Left cardiac atrium (tissue), 4 donors: ENCODE measurements at places on chromosomes 3 and 15. TPM values are rescaled to one million over a fixed set of nuclear protein-coding genes. Genes with fewer than 3 reads are reported as not detected.

CCDC51 gene
- 7.0 TPM for total RNA-seq

FAM227B gene
- total RNA-seq = 8.2 TPM

NR1D2 gene
- total RNA-seq = 46.8 TPM

WDR5B gene
- total RNA-seq = 3.5 TPM

MYEF2 gene
- 13.4 TPM for total RNA-seq

CTSH gene
- total RNA-seq = 41.6 TPM

IGF2BP2 gene
- total RNA-seq = 12.8 TPM

TPRG1 gene
- total RNA-seq = 5.2 TPM

FEZF2 gene
- not detected for total RNA-seq

A4GNT gene
- total RNA-seq = not detected

DNA sequence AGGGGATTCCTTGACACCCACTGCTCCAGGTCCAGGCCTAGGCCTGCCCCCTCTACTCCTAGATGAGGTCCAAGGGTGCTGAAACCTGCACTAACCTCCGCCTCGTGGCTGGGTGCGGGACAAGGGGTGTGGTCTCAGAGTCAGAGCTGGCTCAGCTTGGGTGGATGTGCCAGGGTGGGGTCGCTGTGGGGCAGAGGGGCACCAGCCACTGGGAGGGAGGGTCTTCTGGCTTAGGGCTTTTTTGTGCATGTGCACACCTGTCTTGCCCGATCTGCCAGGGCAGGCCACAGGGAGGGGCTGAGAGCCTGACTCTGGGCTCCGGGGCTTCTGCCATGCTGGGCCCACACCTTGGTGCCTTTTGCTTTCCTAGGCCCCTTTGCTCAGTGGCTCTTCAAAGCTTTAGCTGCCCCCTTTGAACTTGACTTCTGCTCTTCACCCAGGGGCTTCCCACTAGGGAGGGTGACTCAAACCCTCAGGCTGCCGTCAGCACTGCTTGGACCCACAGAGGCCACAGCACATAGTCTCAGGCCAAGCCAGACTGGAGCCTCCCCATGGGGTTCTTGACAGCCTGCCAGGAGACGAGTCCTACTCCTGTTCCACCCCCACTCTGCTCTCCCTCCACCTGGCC, 73.0 kb downstream of the KLF13 start:
- DNase-seq = no peak

DNA sequence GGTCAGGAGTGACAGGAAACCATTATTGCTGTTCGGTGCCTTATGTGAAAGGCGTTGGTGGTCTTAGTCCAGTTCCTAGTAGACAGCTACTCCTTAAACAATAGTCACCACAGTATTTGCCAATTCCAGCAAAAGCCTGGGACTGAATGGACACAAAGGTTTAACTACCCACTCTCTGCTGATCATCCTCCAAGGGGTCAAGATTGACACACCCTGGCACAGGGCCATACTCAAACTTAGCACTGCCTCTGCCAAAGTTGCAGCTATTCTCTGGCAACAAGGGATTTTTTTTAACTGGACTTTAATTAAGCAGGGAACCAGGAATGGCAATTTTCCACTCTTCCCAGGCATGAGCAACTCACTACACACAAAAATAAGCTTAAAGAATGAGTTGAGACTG, 193.9 kb downstream of the NLGN1 start:
- DNase-seq = no peak

GRCh38 chr3:54355800-54356199, 233.4 kb downstream of the CACNA2D3 start:
- no peak for DNase-seq

GRCh38 chr3:156409694-156410093, 145.2 kb downstream of the SSR3 start:
- no peak for DNase-seq

DNA sequence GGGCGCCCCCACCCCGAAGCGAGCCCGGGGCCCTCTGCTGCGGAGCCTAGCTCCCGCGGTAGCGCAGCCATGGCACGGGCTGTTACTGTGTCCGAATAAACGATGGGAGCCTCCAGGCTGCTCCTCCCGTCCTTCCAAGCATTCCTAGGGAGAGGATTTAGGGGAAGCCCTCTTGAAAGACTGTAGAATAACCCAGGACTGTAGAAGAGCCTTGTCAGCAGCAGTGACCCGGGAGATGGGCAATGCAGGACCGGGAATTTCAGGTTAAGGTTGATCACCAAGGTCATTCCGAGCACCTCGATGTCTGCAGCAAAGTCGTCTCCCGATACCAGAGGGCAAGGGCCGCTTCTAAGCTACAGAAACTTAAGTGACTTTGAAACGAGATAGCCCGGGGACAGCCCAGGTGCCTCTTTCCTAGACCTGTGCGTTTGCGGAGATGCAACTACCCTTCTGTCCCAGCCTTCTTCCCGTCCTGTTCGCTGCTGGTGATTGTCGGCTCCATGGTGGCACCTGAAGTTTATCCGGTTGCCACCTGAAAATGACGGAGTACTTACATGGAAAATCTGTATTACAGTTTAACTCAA, 753 bp upstream of the MYO5A start:
- no peak for DNase-seq

GRCh38 chr3:144175644-144176425, 204.2 kb downstream of the DIPK2A start:
- no peak for DNase-seq

GRCh38 chr15:72818632-72819031, 35.1 kb upstream of the ADPGK start:
- DNase-seq = no peak

DNA sequence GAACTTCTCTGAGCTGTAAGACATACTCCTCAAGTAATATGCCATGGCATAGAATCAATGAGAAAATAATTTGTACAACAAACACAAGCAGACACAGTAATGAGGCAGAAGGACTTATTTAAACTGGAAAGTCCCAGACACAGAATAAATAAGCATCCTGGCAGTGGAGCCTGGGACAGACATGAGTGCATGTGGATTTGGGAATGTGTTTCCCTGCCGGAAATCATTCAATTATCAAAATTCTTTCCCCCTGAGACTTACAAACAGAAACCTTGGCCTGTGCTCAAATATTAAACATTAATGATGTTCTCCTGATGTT, 520.1 kb downstream of the ROBO1 start:
- no peak for DNase-seq

DNA sequence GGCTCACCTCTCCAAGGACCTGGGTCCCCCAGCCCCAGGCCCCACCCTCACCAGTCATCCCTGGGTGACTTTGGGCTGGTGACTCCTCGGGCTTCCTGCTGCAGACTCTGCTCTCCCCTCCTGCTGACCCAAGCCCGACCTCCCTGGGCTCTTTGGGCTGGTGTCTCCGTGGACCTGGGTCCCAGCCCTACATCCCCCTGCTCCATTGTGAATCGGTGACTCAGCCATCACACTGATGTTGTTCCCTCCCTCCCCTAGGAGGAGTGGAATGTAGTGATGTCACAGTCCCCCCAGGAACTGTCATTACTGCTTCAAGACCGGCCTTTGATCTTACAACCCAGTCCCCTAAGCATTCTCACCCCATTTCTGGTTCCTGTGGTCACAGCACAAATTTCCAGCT, 83.7 kb downstream of the ADAMTS7 start:
- no peak for DNase-seq

GRCh38 chr3:14476583-14477265, 63.4 kb downstream of the GRIP2 start:
- DNase-seq = peak; percentile 11

GRCh38 chr3:71428841-71429596, 154.5 kb downstream of the FOXP1 start:
- DNase-seq = peak; percentile 42

DNA sequence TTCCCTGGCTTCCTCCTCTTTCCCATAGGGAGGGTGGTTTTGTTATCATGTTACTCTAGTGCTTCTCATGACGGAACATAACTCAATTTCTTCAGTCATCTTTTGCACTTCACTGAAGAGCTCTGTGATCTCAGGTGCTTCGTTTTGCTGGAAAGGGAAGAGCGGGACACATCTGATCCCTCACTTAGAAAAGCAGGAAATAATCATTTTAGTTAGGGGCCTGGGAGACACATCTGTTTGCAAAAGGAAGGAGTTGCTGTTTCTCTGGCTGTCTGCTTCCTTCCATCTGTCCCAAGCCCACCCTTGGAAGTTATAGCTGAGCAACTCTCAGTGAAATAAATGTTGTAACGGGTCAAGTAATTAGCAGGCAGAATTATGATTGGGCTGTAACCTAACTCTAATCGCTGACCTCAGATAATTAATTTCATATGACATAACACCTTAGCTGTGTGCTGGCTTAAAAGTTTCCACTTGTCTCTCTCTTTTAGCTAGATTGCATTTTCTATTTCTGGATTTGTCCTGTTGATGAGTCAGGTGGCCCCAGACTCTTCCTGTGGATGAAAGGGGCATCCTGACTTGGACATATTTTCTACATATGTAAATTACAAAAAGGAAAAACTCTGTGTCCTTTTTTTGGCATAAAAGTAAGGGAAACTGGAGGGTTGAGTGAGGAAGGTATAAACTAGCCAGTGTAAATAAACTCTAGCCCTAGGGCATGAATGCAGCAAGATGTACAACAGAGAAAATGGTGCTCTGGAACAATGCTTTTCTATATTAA, 11.0 kb upstream of the FILIP1L start:
- DNase-seq = no peak

GRCh38 chr3:53198996-53199395, 38.0 kb downstream of the PRKCD start:
- no peak for DNase-seq

GRCh38 chr3:116226266-116226665, 219.0 kb downstream of the LSAMP start:
- DNase-seq = no peak

GRCh38 chr3:130844462-130844861, 49.4 kb upstream of the ATP2C1 start:
- no peak for DNase-seq

DNA sequence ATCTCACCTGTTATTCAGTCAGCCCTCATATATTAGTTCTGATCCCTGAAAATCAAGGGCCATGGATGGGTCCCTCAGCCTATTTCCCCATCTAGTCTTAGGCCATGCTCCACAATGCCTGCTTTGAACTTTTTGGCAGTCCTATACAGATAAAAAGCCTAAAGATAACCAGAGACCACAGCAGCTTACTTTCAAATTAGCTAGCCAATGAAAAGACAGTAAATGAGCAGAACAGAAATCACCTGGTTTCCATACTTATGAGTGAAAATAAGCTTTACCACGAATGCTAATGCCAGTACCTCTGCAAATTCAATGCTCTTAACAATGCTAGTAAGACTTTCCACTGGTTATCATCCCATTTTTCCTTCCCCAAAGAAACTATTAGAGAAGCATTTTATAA, 141.6 kb upstream of the SPRED1 start:
- no peak for DNase-seq

DNA sequence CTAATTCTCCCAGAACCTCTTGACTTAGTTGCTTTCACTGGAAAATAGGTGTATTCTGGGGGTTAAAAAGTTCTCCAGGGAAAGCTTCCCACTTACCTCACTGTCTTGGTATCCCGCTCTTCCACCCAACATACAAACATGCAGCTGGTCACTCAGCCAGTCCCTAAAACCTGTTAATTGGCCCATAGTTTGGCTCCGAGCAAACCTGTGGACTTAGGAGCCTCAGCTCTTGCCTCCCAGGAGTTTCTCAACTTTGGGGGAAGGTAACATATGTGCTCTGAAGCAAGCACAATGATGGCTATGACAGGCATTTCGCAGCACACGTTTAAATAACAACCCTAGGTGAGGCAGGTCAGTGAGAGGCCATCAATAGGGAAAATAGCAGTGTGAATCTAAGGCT, 25.8 kb upstream of the LRRFIP2 start:
- no peak for DNase-seq

DNA sequence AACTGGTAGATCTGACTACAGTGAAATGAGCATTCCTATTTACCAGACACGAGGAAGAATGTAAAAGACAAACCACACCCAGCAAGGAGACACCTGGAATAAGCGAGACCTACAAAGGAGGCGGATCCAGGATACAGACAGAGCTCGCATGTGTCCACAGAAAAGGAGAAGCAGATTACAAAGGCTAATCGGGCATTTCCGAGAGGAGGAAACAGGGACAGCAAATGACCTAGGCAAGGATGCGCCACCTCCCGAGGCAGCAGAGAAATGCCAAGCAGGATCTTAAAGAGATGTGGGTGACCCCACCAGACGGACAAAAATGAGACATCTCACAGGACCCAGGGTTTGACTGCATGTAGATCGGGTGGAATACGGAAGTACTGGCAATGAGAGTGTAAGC, 63.2 kb upstream of the IQSEC1 start:
- no peak for DNase-seq

GRCh38 chr3:108035751-108036150, 55.1 kb downstream of the CD47 start:
- peak; percentile 45 for DNase-seq

DNA sequence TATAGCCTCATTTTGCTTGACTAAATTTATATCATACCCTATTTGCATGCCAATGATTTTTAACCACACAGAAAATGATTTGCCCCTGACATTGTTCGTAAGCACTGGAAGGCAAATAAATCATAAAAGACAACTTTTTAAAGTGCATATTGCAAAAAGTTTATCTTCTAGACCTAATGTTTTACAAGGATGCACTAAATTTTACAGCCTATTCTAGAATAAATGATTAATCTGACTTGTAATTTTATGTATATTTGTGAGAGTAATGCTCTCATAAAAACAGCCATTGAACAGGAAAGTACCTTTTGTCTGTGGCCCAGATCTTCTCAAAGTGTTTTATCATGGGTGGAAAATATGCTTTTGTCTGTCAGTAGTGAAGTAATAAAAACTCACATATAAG, 546.6 kb downstream of the EPHA3 start:
- no peak for DNase-seq

DNA sequence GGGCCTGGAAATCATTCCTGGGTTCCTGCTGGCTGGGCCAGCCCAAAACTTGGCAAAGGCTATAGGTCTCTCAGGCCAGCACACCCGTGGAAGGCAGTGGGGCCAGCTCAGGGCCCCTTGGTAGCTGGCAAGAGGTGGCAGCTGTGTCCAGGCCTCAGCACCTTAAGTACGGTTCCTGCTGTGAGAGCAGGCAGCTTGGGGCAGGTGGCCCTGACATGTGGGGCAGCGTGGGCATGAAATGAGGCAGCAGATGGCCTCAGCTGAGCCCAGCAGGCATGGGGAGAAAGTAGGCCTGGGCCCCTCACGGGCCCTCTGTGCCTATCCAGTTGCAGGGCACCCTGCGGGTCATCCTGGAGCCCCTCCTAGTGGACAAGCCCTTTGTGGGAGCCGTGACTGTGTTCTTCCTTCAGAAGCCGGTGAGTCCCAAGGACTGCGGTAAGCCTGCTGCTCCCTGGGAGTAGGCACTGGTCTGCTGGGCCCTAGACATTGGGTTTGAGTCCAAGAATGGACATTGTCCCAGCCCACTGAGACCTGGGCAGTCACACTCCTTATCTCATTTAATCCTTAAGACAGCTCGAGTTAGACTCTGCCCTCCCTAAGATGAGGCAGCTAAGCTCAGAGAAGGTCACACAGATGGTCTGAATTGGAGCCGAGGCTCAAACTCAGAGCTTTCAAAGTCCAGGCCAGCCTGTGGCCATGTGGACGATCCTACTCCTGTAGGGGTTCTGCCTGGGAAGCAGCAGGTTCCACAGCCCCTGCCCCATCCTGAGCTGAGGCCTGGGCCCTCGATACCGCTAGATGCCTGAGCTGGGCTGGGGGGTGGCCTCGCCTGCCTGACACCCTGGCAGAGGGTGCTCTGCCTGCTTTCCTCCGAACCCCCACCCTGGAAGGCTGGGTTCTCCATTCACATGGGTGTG, 25.5 kb downstream of the ESYT3 start:
- no peak for DNase-seq

- no peak for DNase-seq
Observed at GRCh38 chr3:99713440-99713839, 75.0 kb downstream of the COL8A1 start.
